ENCODE measurements at places on chromosomes 7 and 10.

DNA sequence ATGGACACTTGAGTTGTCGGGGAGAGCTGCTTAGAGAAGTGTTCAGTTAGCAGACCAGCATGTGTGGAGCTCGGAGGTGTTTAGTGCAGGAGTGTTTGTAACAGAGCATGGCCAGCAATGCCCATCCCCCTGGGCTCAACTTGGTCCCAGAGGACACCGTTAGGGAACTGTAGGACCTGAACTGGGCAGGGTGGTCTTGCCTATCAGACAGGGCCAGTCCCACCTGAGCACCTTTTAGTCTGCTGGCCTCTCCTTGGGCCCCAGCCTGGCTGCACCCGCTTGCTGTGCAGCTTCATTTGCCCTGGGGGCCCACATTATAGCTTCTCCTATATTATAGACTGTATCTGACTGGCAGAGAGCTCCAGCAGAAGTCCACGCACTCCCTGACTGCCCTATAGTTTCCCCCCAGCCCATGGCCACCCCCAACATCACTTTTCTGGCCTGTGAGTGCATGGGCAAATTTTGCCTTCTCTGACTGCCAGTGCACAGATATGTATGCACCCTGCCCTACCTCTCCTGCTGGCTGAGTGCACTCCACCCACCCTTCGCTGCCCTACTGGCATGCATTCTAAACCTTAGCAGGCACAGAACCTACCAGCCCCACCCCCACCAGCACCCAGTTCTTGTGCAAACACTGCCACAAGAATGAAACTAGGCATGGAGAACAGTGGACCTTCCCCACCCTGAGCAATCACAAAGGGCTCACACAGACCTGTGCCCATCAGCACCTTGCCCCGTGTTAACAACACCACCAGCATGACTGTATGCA lies 1030.6 kb upstream of the GHITM start:
- no peaks in the 10 kb centered on the region for H3K36me3 ChIP-seq
- no peaks in the 10 kb centered on the region for H3K27me3 ChIP-seq
- no peaks in the 10 kb centered on the region for H3K4me1 ChIP-seq
- no peak overlapping the region for H3K27ac ChIP-seq
- H3K4me3 ChIP-seq, result no peak overlapping the region

DNA sequence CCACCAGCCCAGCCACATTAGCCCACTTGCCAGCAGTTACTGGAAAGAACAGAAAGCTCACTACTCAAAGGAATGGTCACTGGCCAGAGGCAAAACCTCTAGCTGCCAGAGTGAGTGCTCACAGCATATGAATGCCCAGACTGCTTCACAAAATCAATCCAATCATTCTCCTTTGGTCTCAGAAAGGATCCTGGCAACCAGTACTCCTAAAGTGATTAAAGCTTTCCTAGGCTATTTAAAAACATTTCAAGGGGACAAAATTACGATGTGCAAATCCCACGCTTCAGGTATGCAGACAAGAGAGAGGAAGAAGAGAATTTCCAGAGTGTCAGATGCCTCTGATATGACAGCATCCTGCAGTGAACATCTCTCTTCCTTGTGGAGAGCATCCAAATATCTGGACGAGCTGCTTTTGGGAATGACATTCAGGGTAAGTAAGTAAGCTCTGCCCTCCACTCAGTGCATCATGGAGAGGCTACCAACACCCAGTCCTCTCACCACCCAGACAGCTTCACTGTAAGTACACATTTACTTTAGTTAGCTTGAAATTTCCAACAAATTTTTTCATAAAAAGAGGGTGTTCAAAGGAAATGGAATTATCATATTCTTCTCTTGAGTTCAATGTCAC lies 25.1 kb downstream of the ICA1 start:
- H3K4me1 ChIP-seq, result no peaks in the 10 kb centered on the region
- H3K27me3 ChIP-seq, result no peaks in the 10 kb centered on the region
- H3K36me3 ChIP-seq, result no peaks in the 10 kb centered on the region

- no peaks in the 10 kb centered on the region for H3K36me3 ChIP-seq
- DNase-seq, result no peak
- no peak overlapping the region for H3K27ac ChIP-seq
- H3K27me3 ChIP-seq, result peaks cover 23% of the 10 kb centered on the region
- no peak overlapping the region for H3K4me3 ChIP-seq
Observed at GRCh38 chr10:132100091-132100481, 34.3 kb downstream of the JAKMIP3 start.

- H3K4me3 ChIP-seq, result no peak overlapping the region
- H3K4me1 ChIP-seq, result peaks cover 13% of the 10 kb centered on the region
- H3K27me3 ChIP-seq, result peaks cover 21% of the 10 kb centered on the region
- H3K27ac ChIP-seq, result no peak overlapping the region
Observed at GRCh38 chr7:29202651-29203069, 8.1 kb downstream of the CHN2 start.

DNA sequence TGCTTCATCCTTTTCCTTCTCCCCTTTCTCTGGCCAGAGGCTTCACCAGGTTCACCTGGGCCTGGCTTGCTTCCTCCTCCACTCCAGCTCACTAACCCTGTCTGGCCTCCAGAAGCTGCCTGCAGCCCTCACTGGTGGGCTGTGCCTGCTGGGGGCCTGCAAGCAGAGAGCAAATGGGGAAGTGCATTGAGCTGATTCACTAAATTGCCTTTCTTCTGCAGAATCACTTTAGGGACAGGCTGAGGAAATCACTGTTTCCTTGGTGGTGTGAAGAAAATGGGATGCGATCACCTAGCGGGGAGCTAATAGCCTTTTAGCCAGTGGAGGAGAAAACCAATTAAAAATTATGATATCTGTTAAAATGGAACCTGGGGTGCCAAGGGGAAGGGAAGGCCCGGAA lies 3.0 kb downstream of the RET start:
- H3K27me3 ChIP-seq, result peaks cover 73% of the 10 kb centered on the region
- H3K36me3 ChIP-seq, result no peaks in the 10 kb centered on the region
- DNase-seq, result no peak
- H3K4me1 ChIP-seq, result no peaks in the 10 kb centered on the region
- H3K27ac ChIP-seq, result no peak overlapping the region

GRCh38 chr10:74888962-74889661 lies 62.7 kb downstream of the KAT6B start:
- H3K4me1 ChIP-seq, result peaks cover 14% of the 10 kb centered on the region
- no peak for DNase-seq
- H3K4me3 ChIP-seq, result no peak overlapping the region
- peaks cover 5% of the 10 kb centered on the region for H3K36me3 ChIP-seq

- peaks cover 6% of the 10 kb centered on the region for H3K4me1 ChIP-seq
- no peak overlapping the region for H3K27ac ChIP-seq
- H3K4me3 ChIP-seq, result no peak overlapping the region
- no peak for DNase-seq
- peaks cover 1% of the 10 kb centered on the region for H3K27me3 ChIP-seq
Observed at GRCh38 chr10:61463035-61463909, 10.1 kb upstream of the TMEM26 start.

- peaks cover 70% of the 10 kb centered on the region for H3K4me1 ChIP-seq
- H3K36me3 ChIP-seq, result peaks cover 20% of the 10 kb centered on the region
- no peak overlapping the region for H3K27ac ChIP-seq
- peaks cover 7% of the 10 kb centered on the region for H3K27me3 ChIP-seq
- no peak for DNase-seq
- H3K4me3 ChIP-seq, result no peak overlapping the region
Observed at GRCh38 chr10:6177880-6178281, 24.9 kb upstream of the PFKFB3 start.

GRCh38 chr7:20198260-20198659 lies 18.9 kb downstream of the MACC1 start:
- no peaks in the 10 kb centered on the region for H3K27me3 ChIP-seq
- no peaks in the 10 kb centered on the region for H3K36me3 ChIP-seq
- no peak for DNase-seq

- H3K36me3 ChIP-seq, result no peaks in the 10 kb centered on the region
- no peaks in the 10 kb centered on the region for H3K27me3 ChIP-seq
- peak overlapping the region; percentile 6 for H3K27ac ChIP-seq
- H3K4me3 ChIP-seq, result no peak overlapping the region
- H3K4me1 ChIP-seq, result peaks cover 22% of the 10 kb centered on the region
Observed at GRCh38 chr7:15747301-15747700, 60.8 kb upstream of the MEOX2 start.

DNA sequence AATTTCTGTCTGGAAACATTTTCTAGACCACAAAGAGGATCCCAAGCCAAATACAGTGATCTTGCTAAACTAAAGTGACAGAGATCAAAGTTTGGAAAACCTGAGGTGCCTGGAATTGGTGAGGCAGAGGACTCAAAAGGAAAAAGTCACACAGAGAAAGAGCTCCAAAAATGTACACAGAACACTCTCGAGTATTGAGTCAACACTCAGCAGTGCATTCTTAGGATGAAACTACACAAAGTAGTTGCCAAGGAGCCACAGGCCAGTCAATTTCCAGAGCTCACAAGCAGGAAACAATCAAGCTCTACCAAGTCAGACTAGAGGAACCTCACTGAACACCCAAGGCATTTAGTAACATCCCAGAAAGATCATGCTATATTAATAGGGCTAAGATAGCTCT lies 61.3 kb downstream of the MICU1 start:
- DNase-seq, result no peak
- H3K36me3 ChIP-seq, result peaks cover 60% of the 10 kb centered on the region
- no peak overlapping the region for H3K27ac ChIP-seq
- H3K27me3 ChIP-seq, result no peaks in the 10 kb centered on the region

- no peak overlapping the region for H3K4me3 ChIP-seq
- H3K36me3 ChIP-seq, result no peaks in the 10 kb centered on the region
- peaks cover 35% of the 10 kb centered on the region for H3K4me1 ChIP-seq
- peaks cover 7% of the 10 kb centered on the region for H3K27me3 ChIP-seq
Observed at GRCh38 chr7:17126413-17127268, 171.8 kb upstream of the AHR start.

- H3K27ac ChIP-seq, result peak overlapping the region; percentile 42
- peaks cover 60% of the 10 kb centered on the region for H3K4me1 ChIP-seq
- peak; percentile 44 for DNase-seq
- H3K4me3 ChIP-seq, result peak overlapping the region; percentile 93
Observed at GRCh38 chr7:114086537-114086913, 167.7 kb upstream of the PPP1R3A start.

DNA sequence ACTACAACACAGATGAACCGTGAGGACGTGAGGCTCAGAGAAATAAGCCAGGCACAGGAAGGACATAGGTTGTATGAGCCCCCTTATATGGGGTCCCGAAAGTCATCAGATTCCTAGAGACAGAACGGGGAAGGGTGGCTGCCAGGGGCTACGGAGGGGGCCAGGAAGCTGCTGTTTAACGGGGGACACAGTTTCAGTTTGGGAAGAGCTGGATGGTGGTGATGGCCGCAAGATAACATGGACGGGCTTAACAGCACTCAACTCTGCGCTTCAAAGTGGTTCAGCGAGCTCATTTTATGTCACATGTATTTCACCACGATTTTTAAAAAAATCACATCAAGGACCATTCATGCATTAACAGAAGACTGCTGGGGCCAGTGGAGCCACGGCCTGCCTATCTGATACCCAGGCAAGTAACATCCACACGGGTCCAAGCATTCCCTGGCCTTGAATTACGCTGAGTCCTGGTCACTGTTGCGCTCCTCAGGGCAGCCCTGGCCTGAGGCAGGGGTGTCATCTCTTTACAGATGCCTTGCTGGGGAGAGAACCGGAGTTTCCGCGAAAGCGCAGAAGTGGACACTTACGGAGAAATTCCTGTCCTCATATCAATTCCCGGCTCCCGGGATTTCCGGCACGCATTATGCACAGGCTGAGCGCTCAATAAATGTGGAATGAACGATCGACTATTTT lies 1.5 kb downstream of the CARD11 start:
- no peak for DNase-seq
- H3K36me3 ChIP-seq, result no peaks in the 10 kb centered on the region
- H3K4me1 ChIP-seq, result peaks cover 22% of the 10 kb centered on the region
- H3K27me3 ChIP-seq, result peaks cover 28% of the 10 kb centered on the region
- H3K4me3 ChIP-seq, result peak overlapping the region; percentile 55

GRCh38 chr10:28072573-28072972 lies 73.7 kb upstream of the ODAD2 start:
- peaks cover 7% of the 10 kb centered on the region for H3K36me3 ChIP-seq
- H3K4me3 ChIP-seq, result no peak overlapping the region
- no peak overlapping the region for H3K27ac ChIP-seq
- H3K27me3 ChIP-seq, result no peaks in the 10 kb centered on the region
- no peak for DNase-seq
- no peaks in the 10 kb centered on the region for H3K4me1 ChIP-seq

DNA sequence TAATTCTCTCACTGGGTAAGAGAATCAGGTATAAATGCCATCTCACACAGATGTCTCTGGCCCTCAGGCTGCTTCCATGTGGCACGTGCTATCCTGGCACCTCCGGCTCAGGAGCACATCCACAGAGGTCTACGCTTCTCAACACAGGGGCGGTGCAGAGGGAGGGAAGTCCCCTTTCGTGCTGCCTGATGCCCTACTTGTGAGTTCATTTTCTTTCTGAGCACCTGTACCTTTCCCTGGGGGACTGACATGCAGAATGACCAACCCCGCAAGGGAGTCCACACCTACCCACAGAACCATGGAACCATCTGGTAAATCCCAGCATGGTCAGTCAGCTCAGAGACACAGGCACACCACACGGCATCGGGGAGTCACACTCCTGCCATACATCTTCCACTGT lies 99.0 kb upstream of the SAMD8 start:
- peaks cover 45% of the 10 kb centered on the region for H3K36me3 ChIP-seq
- no peaks in the 10 kb centered on the region for H3K27me3 ChIP-seq
- DNase-seq, result no peak

- peaks cover 12% of the 10 kb centered on the region for H3K4me1 ChIP-seq
- no peak overlapping the region for H3K27ac ChIP-seq
- peaks cover 6% of the 10 kb centered on the region for H3K27me3 ChIP-seq
- no peak overlapping the region for H3K4me3 ChIP-seq
- DNase-seq, result no peak
Observed at GRCh38 chr7:83270407-83270806, 107.7 kb upstream of the PCLO start.

DNA sequence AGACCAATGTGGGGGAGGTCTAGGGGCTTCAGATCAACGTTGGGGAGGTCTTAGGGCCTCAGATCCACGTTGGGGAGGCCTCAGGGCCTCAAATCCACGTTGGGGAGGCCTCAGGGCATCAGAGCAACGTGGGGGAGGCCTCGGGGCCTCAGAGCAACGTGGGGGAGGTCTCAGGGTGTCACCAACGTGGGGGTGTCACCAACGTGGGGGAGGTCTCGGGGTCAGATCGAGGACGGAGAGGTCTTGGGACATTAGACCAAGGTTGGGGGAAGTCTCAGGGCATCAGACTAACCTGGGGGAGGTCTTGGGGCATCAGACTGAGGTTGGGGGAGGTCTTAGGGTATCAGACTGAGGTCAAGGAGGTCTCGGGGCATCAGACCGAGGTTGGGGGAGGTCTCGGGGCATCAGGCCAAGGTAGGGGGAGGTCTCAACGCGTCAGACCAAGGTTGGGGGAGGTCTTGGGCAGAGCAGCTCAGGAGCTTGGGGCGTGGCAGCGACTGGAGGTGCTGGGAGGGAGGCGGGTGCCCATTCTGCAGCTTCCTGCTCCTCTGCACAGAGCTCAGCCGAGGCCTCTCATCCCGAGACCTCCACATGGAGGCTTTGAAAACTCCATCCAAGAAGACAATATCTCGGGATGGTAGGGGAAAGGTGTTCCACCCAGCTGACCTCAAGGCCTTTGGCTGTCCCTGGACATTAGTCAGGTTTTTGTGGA lies 159.8 kb downstream of the WDR37 start:
- H3K27me3 ChIP-seq, result no peaks in the 10 kb centered on the region
- peaks cover 3% of the 10 kb centered on the region for H3K4me1 ChIP-seq
- DNase-seq, result no peak
- H3K36me3 ChIP-seq, result no peaks in the 10 kb centered on the region
- no peak overlapping the region for H3K27ac ChIP-seq
- no peak overlapping the region for H3K4me3 ChIP-seq

- peak overlapping the region; percentile 45 for H3K27ac ChIP-seq
- DNase-seq, result no peak
- no peaks in the 10 kb centered on the region for H3K27me3 ChIP-seq
- H3K4me1 ChIP-seq, result no peaks in the 10 kb centered on the region
- H3K36me3 ChIP-seq, result peaks cover 6% of the 10 kb centered on the region
- no peak overlapping the region for H3K4me3 ChIP-seq
Observed at GRCh38 chr7:134874407-134874806, 95.0 kb downstream of the CALD1 start.

GRCh38 chr7:22726907-22727713 lies at the start of gene IL6:
Gene IL6 (plus strand): TSS chr7:22727200. CDS start chr7:22727263, 63 bp downstream.
- DNase-seq, result peak; percentile 14
- H3K27me3 ChIP-seq, result peaks cover 3% of the 10 kb centered on the region
- H3K4me3 ChIP-seq, result no peak within 1 kb of the TSS
- H3K4me1 ChIP-seq, result peaks cover 25% of the 10 kb centered on the region

Measured in nephron progenitor cell (in vitro differentiated cells).